ENCODE measurements at places on chromosomes 6 and 20.

- no peak for DNase-seq
Measured at GRCh38 chr6:78962448-78962847, 95.1 kb downstream of the IRAK1BP1 start.

DNA sequence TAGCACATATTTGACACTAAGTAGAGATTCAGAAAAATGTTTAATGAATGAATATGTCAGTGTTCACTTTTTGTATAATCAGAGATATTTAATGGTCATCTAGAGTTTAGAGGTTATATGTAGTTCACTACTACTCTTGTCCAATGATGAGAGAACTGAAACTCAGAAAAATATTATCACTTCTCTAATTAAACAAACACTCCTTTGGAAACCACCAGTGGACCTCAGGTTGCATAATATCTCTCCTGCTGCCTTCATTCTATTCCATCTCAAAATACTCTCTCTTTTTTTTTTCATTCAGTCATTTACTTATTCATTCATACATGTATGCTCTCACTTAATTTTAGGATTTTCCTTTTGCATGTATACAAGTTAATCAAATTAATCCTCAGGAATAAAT lies 423.1 kb upstream of the RNF217 start:
- no peak for DNase-seq

GRCh38 chr6:14549304-14549770 lies 431.8 kb downstream of the CD83 start:
- DNase-seq, result no peak

DNA sequence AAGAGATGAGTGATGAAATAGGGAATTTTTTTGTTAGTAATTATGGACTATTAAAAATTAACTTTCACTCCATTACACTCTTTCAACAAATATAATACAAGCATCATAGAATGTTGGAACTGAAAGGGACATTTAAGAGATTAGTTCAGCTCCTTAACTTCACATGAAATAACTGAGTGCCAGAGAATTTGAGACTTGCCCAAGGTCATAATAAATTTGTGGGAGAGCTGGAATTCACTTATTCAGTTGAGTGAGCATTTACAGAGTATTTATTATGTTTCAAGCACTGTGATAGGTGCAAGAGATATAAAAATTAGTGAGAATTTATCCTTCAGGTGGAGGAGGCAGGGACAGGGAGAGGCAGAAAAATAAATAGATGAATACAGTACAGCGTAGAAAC lies 154.6 kb downstream of the KCNQ5 start:
- DNase-seq, result no peak

GRCh38 chr20:6702144-6702543 lies 65.3 kb upstream of the BMP2 start:
- DNase-seq, result no peak

All from non-pigmented ciliary epithelial cell (primary cell).